NCI-H1694 treated with DMSO at 0.1 percent for 48 hours (cell line): ENCODE measurements at places on chromosomes 6 and 20.

DNA sequence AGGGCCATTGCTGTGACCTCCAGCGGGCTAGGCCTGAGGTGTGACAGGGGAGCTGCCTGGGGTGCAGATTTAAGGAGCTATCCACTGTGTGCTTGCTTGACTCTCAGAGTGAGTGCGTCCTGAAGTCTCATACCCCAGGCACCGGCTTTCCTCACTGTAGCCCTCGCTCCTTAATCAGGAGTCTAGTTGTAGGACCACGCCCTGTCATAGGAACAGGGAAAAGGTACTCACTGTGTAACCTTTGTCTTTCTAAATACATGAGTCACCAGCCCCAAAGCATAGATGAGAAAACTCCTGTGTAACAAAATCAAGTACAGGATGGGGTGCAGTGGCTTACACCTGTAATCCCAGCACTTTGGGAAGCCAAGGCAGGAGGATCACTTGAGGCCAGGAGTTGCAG, 141.7 kb downstream of the TMEM242 start:
- DNase-seq, result no peak

DNA sequence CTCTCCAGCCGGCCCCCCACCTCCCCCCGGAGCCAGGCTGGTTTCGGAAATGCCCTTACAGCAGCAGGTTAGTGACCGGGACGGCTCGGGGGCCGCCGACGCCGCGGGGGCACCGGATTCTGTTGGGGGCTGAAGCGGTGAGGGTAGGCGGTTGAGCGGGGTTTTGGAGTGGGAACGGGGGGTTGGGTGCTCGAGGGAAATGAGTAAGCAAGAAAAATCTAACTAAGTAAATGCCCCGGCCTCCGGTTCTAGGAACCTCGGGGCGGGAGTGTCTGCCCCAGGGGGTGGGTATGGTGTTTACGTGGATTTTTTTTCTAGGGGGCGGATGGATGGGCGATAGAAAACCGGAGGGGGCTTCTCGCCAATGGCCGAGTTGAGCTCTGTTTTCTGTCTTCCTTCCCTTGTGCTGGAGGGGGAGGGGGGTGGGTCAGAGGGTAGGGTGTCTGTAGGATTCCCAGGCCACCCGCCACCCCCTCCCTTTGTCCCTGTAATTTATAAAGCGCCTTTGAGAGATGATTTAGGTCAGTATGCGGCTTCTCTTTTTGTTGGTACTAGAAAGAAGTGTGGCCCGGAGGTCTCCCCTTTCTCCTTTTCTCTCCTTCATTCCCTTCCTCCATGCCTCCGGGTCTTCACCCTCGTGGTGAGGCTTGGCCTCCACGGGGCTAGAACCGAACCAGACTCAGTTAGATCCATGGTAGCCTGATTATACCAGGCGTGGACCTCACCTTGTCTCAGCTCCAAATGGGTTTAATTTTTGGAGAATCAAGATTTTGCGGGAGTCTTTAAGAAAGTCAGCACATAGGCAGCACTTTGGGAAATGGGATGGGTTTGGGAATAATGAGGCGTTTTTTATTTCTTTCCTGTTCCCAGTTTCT, 2.3 kb downstream of the E2F3 start:
- DNase-seq, result peak; percentile 55

- no peak for DNase-seq
Observed at GRCh38 chr6:157280157-157280556, 43.2 kb downstream of the TMEM242 start.

DNA sequence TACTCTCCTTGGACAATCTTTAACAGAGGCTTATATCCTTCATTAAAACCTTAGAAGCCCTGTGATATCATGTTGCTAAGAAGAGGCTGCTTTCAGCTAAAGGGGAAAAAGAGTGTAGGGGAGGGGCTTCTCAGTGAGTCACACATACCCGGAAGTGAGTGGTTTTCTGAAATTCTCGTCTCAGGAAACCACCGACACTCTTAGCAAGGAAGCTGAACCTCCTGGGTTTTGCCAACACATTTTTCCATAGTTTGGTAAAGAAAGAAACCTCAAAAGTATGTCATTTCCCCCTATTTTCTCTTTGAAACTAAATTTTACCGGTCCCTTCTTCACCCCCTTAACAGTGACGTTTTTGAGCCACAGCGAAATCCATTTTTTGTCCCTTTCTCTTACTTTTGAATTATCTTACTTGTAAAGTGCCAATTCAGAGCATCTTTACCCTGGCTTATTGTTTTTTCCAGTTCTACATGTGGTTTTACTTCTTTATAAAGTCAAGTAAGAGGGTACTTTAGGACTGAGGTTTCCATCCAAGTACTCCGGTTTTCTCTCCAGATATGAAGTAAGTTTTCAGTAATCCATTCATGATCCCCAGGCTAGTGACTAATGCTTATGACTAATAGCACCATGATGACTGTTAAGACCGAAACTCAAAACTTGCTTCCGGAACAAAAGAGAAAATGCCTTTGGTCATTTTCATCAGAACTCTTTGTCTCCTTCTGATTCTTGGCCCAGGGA, 219.3 kb downstream of the ARHGAP18 start:
- no peak for DNase-seq

- DNase-seq, result no peak
Observed at GRCh38 chr6:109096208-109096607, 901 bp downstream of the CEP57L1 start.

DNA sequence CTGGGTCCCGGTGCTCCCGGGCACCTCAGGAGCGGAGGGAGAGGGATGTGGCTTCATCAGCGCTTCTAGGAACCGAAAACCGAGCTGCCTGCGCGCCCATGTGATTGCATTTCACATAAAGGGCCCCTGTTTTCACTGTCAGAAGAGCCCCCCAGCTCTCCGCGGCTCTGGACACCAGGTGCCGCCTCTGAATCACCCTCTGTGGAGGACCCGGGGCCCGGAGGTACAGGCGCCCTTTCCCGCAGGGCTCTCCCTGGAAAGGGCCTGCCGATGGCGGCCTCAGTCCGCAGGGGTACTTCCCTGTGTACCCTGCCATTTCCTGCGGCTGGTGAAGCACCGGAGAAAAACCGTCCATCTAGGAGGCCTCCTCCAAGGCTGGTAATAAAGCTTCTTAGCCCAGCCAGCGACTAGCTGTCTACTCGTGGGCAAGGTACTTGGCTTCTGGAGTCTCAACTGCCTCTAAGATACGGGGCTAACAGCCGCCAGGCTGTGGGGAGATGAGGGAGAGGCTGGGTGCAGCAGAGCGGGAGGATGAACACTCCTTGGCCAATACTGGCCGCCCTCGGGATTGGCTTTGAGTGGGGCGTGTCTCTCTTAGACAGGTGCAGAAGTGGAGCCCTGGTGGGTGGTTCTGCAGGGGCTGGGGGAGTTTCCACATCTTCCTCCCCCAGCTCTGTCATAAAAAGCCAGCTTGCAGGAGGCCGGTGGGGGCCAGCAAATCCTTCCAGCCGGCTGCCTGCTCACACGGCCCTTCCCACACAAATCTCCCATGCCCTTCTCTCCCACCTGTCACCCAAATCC, 1.6 kb downstream of the PPP1R16B start:
- no peak for DNase-seq

DNA sequence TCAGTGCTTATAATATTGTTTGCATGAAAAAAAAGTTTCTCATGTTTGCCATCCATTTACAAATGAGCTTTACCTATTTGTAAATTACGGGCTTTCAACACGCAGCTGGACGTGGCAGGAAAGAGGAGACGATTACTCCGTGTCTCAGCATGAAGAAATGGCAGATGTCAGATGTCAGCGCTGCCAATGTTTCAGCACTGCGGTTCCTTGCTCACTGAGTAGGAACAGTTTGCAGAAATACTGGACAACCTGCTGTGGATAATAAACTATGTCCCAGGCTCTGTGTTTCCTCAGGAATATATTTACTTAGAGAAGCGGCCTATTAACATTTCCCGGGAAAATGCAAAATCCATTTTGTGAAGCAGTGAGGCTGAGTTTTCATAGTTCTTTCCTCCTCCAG, 22.7 kb downstream of the RAMACL start:
- no peak for DNase-seq

DNA sequence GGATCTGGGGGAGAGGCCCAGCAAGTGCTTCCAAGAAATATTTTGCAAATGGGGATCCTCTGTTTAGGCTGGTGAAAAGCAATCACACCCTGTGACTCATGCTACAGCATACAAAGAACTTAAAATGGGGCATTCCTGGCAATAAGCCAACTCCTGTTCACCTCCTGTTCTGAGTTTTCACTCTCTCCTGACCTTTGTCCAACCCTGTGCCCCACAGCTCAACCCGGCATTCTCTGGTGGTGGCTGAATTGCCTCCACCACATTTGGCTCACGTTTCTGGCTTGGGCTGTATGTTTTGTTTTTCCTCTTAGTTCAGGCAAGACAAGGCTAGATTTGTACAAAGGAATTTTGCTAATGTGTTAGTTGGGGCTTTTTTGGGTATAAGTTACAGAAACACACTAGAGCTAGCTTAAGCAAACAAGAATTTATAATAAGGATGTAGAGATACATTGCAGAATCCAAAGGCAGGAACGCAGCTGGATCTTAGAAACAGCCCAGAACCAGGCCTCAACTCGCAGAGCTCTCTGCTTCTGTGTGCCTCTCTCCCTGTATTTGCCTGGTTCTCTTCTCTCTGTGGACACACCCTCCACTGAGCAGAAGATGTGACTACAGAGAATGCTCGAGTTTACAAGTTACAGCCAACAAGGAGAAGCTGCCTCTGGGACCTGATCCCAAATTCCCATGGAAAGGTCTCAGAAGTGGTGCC, 9.4 kb downstream of the ABCC10 start:
- DNase-seq, result no peak

- DNase-seq, result no peak
Observed at GRCh38 chr6:87754828-87755227, 52.8 kb upstream of the AKIRIN2 start.

DNA sequence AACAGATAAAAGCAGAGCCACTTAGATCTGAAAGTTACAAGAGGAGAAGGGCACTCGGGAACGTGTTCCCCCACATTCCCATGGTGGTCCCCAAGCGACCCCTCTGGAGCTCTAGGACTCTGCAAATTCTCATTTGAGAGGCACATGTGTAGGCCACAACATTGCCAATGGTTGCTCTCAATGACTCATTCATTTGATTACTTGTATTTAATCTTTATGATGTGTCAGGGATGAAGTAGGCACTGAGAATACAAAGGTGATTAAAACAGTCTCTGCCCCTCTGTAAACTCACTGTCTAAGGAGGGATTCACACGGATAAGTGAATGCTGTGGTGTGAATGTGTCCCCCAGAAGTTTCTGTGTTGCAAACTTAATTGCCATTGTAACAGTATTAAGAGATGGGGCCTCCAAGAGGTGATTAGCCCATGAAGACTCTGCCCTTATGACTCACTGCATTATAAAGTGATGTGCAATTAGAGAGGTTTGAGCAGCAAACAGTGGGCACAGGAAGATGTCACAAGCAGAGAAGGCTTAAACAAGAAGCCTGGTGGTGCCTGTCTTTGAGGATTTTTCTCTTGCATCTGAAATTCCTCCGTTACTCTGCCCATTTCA, 34.0 kb upstream of the TRAM2 start:
- DNase-seq, result no peak

DNA sequence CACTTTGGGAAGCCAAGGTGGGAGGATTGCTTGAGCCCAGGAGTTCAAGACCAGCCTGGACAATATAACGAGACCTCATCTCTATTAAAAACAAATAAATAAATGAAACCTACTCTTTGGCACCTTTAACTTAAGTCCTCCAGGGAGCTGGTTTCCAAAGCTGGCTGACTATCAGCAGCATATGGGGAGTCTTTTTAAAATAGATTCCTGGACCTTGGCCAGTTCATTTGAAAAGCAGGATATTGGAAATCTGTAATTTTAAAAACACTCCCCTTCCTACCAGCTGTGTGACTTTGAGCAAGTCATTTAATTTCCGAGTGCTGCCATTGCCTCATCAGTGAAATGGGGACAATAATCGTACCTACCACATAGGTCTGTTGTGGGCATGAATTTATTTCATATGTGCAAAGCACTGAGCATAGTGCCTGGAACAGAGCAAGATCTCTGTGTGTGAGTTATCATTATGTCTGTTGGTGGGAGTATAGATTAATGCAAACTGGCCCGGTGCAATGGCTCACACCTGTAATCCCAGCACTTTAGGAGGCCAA, 40.9 kb upstream of the PTPN1 start:
- DNase-seq, result peak; percentile 61

DNA sequence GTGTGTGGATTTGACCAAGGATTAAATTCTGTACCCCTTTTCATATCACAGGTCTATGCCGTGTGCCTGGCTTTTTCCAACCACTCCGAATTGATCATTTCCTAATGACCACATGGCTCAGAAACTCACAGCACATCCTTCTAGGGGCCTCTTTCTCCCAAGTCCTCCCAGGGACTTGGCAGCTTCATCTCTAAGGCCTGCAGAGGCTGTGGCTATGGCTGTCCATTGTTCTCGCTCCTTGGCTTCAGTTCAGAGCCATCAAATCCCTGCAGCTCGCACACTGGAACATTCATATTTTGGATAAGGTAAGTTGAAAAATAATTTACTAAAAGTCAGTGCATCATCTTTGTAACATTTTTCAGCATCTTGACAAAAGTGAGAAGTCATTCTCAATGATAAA, 497.2 kb upstream of the CDH4 start:
- no peak for DNase-seq

GRCh38 chr6:4593951-4594350, 182.3 kb upstream of the CDYL start:
- DNase-seq, result no peak

GRCh38 chr6:143236151-143236798, 175.6 kb downstream of the AIG1 start:
- no peak for DNase-seq

- DNase-seq, result no peak
Observed at GRCh38 chr6:38080360-38080759, 260.8 kb downstream of the ZFAND3 start.

- no peak for DNase-seq
Observed at GRCh38 chr6:125112934-125113333, 40.6 kb upstream of the TPD52L1 start.

DNA sequence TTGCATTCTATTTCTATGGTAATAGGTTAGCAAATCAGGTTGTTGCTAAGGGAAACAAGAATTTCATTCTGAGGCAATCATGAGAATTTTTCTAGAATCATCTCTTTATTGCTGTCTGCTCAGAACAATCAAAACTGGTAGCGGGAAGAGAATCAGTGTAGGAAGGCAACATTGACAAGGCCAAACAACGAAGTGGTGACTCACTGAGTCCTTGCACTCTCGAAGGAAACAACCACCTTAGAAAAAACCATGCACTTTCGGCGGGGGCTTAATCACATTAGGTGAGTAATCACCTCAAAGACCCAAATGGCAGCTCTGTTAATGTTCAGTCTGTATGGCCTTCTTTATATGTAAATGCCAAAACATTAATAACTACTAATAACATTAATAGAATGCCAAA, 78.8 kb upstream of the MAP7 start:
- DNase-seq, result no peak
